Tongue (tissue), 3 donors: ENCODE measurements at places on chromosomes 12 and 14. TPM values are rescaled to one million over a fixed set of nuclear protein-coding genes. Genes with fewer than 3 reads are reported as not detected.

- no peak for DNase-seq
These were observed 12.6 kb downstream of the R3HDM2 start for GRCh38 chr12:57418255-57418654.

DNA sequence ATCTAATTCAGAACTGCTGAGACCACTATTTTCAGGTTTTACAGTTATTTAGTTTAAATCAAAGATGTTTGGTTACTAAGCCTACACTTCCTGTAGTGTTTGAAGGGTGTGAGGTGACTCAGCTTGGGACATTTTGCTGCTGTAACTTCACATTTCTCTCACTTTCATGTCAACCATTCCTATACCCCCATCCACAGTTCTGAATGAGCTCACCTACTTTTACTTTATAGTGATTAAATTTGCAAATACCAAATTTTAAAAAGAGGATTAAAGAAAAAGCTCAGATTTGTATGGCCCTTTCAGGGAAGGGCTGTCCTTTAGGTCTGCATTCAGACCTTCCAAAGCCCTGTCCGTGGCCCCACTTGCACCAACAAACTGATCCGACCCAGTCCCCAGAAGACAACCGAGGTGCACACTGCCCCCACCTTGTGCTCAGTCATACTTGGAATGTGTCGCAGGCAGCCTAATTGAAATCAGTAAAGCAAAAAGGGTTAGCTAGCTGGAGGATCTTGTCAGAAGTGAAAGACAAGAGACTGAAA is 174.4 kb downstream of the MON2 start:
- no peak for DNase-seq

- DNase-seq: no peak
These were observed 2.6 kb downstream of the NAV3 start for GRCh38 chr12:77833329-77833728.

DNA sequence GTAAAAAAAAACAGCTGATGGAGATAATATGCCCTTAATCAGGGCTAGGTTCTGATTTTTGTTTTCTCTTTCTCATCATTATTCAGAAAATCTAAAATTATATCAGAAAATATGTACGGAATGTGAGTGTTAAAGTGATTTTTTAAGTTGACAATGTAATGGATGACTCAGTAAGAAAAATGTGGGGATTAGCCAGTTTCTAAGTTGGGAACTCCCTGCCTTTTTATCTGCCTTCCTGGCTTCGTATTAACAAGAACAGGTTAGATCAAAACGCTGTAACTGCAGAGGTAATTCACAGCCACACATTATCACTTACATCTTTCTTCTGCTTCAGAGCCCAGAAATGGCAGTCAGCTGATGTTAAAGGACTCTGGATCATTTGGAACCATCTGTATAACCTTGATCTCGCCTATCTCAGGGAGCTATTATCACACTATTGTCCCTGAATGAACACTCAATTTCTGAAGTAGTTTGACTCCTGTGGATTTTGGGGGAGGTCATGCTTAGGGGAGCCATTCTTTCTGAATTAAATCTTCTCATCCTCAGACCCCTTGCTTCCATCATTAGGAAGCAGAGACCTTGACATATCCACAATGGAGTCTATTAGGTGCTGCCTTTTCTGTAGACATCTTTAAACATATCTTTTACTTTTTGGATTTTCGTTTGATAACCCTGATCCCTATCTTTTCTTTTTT is 135.7 kb upstream of the SLC16A7 start:
- DNase-seq: no peak

DNA sequence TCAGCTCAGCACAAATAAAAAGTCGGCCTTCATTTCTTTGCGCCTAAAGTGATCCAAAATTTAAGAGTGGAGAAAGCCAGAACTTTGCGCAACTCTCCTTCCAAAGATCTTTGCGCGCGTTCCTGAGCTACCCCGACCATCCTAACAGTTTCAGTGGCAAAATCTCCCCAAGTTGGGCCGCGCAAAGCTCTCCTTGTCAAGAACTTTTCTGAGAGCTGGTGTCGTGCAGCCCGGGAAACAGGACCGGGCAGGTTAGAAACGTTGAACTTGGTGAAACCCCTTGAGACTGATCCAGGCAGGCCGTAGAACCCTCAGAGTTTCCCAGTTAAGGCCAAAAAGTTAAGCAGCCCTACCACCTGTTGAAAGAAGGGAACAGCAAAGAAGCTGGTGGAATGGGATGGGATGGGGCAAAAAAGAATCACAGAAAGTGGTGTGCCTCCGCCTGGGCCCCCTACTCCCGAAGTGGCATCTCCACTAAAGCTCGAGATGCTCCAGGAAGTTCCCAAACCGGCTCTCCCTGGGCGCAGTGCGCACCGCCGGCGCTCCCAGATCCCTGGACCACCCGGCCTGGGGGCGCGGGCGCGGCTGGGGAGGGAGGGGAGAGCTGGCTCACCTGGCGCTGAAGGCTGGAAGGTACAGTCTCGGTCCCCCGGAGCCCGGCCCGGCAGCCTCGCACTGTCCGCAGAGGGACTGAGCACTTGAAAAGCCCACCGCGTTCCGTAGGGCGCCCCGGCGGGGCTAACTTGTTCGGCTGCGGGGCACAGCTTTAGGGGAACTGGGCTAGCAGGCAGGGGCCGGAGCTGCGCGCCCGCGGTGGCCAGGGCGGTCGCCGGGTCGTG is 768 bp downstream of the DBX2 start:
- DNase-seq: peak; percentile 7

GRCh38 chr12:130480887-130481286 is 143.2 kb downstream of the PIWIL1 start:
- DNase-seq: no peak

DNA sequence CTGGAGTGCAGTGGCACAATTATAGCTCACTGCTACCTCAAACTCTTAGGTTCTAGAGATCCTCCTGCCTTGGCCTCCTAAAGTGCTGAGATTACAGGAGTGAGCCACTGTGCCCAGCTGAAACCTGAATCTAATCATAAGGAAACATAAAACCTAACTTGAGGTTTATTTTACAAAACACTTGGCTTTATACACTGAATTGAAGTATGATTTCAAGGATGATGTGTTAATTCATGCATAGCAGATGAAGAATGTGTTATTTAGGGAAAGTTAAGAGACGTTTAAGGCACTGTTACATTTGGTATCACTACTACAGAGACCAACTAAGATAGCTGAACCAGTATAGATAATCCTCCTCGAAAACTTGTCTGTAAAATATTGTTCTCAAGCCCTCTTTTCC is 6.4 kb downstream of the DICER1 start:
- no peak for DNase-seq

GRCh38 chr14:68672609-68673285 is 120.1 kb downstream of the ZFP36L1 start:
- no peak for DNase-seq

DNA sequence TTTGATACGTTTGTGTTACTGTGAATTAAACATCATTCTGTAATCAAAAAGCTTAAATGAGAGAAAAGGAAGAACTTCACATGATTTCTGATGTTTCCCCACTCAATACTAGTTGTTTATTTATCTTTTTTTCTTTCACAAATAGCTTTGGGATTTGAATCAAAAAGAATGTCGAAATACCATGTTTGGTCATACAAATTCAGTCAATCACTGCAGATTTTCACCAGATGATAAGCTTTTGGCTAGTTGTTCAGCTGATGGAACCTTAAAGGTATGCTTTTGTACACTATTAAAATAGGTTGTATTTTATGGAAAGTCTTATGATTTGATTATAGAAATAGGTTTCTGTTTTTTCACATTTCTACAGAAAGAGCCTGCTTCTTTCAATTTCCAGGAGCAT is 41.5 kb downstream of the APAF1 start:
- DNase-seq: no peak

DNA sequence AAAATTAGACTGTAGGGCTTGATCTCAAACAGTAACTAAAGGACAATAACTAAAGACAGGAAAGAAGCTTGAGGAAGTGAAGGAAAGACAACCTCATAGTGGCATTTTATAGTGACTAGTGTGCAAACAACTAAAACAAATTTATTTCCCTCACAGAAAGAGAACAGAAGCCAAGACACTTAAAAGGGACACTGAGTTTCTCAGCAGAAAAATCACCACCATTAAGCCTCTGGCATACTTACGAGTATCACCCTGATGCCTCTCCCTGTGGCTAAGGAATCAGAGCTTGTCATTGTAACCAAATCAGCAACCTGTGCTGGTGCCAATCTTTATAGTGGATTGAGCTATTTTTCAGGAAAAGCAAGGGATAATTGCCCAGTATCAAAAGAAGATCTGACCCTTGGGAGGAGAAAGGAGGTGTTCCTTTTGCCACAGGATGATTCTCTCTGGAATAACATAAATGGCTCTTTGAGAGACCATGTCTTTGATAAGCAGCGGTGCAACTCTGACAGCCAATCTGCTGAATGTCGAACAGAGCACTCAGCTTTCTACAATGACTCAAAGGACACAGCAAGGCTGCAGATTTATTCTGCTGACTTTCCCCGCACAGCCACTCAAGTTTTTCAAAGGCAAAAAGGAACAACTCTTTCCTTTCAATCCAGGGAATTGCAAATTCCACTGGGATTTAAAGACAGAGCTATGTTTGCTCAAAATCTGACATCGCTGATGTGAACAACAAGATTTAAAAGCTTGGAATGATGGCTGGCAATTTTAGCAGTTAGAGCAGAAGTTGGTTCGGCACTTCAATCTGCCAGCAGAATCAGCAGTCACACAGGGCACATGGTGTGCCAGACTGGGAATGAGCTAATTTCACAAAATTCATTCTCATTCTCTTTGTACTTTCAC is 34.6 kb downstream of the ATF7 start:
- DNase-seq: no peak

DNA sequence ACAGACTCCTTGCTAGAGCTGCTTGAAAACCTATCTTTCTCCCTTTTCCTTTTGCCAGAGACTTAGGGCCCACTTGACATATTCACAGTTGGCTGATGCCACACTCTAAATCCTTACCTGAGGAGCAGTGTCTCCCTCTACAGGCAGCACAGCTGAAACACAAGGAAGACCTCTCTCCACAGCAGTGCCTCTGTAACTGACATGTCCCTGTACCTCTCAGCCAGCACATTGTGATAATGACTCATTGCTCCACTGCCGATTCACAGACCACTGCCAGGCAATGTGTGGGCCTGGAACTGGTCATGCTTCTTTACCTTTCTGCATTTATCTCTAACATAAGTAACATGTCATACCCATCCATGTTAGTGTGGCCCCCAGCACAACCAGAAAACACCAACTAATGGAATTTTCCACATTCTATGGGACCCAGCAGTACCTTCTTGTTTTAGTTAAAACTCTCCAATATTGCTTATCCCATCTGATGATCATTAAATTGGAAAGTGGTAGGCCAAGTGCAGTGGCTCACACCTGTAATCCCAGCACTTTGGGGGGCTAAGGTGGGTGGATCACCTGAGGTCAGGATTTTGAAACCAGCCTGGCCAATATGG is 56.5 kb downstream of the GTF2A1 start:
- peak; percentile 32 for DNase-seq

DNA sequence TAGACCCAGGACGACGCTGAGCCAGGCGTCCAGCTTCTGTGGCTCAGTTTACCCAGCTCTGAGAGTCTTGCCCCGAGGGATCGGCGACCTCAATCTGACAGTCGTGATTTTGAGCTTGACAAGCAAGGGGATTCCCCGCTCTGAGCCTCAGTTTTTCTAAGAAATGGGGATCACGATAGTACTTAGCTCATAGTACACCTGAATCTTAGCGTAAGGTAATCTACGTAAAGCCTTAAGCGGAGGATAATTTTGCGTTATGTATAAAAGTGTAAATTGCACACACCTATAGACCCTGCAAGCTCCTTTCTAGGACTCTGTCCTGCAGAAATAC is 285 bp downstream of the MVK start:
- DNase-seq: no peak

DNA sequence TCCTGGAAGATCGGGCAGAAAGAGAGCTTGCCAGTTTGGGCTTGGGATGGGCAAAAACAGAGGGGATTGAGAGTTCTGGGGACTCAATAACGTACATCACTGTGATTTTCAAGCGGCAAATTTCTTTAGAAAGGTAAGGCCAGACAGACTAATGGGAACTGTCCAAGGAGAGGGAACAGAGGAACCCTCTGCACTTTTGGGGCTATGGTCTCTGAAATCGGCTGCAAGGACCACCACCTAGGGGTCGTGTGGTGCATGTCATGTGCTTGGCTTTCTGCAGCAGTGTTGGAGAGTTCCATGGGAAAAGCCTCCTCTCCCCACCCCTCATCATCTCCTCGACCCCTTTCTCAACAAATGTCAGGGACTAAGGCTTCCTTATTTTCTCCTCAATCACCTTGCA is 79.6 kb downstream of the PPM1A start:
- no peak for DNase-seq

DNA sequence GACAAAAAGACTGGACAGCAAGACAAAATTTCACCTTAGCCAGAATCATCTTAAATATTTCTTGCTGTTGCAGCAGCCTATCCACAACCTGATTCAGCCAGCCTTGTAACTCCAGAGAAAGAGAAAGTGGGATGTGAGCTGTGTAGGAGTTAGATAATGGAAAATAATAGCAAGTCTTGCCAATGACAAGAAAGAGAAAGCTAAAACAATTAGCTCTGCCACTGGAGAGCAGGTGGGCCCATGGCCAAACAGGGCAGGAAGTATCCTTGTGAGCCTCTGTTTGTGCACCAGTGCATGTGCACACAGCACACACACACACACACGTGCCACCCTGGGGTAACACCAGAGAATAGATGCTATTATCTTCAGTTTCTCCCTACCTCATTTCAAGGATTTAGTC is 106.0 kb upstream of the CCDC196 start:
- DNase-seq: peak; percentile 33

DNA sequence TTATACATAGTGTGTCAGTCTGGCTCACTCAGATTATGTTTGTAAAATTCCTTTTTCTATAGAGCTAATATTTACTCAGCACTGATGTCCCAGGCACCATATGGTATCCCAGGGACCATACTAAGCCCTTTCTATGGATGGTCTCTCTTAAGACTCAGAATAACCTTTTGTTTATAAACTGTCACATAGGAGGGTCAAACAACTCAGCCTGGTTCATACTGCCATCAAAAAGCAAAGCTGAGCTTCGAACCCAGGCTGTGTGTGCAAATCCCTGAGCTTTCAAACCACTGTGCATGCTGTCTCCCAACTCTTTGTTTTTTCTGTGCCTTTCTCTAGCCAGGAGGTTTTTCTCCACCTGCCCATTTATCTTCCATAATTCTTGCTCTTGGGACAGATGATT is 135.6 kb upstream of the ARHGAP5 start:
- no peak for DNase-seq

GRCh38 chr12:131221957-131222328 is 268.2 kb downstream of the ADGRD1 start:
- DNase-seq: no peak

The SLC24A4 gene
- total RNA-seq: 1.0 TPM

The TXNDC16 gene
- total RNA-seq: 12.5 TPM

The BHLHE41 gene
- total RNA-seq: 8.2 TPM

The DTX1 gene
- total RNA-seq: 10.9 TPM

The CKAP4 gene
- total RNA-seq: 72.4 TPM

The PLEKHG3 gene
- 38.0 TPM for total RNA-seq
